ENCODE measurements at places on chromosomes 12 and 14.

DNA sequence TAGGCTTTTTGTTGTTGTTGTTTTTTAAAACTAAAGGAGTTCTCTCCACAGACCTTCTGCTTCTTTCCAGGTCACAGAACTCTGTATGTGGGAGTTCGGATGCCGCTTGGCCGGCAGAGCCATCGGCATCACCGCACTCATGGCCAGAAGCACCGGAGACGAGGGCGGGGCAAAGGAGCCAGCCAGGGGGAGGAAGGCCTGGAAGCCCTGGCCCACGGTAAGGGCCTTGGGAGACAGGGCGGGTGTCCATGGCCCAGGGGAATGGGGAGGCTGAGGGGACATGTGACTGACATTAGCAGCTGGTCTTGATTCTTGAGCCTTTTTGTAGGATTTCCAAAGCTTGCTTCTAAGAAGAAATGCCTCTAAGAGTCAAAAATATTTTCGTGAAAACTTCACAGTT lies 26.2 kb downstream of the SLC4A8 start:
- no peak for DNase-seq

DNA sequence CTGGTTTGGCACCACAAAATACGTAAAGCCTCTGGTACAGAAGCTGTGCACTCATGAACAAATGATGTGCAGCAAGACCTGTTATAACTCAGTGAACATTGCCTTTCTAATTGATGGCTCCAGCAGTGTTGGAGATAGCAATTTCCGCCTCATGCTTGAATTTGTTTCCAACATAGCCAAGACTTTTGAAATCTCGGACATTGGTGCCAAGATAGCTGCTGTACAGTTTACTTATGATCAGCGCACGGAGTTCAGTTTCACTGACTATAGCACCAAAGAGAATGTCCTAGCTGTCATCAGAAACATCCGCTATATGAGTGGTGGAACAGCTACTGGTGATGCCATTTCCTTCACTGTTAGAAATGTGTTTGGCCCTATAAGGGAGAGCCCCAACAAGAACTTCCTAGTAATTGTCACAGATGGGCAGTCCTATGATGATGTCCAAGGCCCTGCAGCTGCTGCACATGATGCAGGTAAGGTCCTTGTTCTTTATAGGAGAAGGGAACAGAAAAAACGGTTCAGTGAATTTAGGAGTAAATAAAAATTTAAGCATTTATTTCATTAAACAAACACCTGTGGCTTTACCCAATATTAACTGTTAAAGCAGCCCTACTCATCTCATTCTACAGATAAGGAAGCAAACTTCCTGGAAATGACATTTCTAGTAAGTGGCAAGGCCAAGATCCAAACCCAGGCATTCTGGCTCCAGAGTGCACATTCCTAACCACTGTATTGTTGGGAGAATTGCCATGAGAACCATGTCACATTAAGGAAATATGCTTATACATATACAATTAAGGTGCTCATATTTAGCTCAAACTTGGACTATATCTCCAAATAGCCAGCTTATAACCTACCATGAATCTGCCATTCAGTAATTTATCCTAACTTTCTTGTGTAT lies 11.7 kb downstream of the COCH start:
- no peak for DNase-seq

- no peak for DNase-seq
Measured at GRCh38 chr14:60332869-60333268, 83.8 kb downstream of the PPM1A start.

- DNase-seq, result no peak
Measured at GRCh38 chr12:88471331-88472045, 108.8 kb downstream of the KITLG start.

GRCh38 chr12:32273063-32273522 lies 126.3 kb upstream of the FGD4 start:
- DNase-seq, result peak; percentile 45
